ENCODE measurements at places on chromosomes 16 and 17.

DNA sequence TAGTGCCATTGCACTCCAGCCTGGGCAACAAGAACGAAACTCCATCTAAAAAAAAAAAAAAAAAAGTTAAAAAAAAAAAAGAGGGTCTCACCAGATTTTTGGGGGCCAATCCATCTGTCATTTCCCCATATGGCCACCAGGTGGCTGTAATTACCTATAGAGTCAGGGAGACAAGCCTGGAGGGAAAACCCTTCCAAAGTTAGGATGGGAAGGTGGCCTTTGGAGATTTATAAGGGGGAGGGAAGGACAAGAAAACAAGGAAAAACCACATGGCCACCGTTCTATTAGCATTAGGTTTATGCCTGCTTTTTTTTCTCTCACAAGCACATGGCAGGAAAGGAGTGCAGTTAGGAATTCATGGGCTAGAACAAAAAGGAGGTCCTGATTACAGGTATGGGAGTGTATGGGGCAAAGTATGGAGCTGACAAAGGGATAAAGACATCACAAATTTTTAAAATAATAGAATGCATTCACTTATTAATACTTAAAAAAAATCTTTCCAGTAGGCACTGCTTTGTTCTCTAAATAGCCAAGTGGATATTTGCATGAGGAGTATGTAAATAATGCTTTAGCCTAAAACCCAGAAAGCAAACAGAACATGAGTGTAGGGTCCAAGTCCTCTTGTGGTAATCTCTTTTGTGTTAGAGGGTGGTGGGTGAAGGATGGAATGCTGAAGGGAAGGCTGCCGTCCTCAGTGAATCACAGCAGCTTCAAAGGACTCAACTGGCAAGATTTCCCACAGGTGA, 5.1 kb downstream of the CYB5D1 start:
- DNase-seq: peak; percentile 34

DNA sequence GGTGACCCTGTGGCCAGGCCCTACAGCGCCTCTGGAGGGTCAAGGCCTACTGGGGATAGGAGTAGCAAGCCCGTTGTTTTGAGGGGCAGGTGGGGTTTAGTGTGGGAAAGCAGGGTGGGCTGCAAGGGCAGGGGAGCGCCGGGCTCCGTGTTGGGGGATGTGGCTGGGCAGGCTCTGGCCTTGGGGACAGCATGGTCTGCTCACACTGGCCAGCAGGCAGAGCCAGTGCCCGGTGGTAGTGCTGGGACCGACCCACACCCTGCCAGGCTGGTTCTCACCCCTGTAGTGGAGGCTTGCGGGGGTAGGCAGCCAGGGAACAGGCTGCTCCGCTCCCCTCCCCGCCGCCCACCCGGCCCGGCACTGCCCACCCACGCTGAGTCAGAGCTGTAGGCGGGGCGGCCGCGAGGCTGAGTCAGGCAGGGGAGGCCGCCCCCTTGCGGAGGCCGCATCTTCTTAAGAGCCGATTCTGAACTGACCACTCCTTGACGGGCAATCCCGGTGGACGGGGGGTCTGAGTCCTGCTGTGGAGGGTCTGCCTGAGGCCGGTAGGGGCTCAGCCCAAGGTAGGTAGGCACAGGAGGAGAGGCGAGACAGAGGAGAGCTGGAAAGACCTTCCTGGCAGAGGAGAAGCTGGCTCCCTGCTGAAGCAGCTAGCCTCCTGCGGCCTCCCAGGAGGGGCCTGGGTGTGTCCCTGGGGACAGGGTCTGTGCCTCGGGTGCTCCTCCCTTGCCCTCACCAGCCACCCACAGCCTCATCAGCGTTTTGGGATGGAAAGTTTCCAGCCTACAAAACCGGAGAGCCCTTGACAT, 62.4 kb downstream of the BAIAP2 start:
- DNase-seq: peak; percentile 60

- DNase-seq: no peak
Observed at GRCh38 chr17:1035546-1036170, 38.7 kb downstream of the TIMM22 start.

DNA sequence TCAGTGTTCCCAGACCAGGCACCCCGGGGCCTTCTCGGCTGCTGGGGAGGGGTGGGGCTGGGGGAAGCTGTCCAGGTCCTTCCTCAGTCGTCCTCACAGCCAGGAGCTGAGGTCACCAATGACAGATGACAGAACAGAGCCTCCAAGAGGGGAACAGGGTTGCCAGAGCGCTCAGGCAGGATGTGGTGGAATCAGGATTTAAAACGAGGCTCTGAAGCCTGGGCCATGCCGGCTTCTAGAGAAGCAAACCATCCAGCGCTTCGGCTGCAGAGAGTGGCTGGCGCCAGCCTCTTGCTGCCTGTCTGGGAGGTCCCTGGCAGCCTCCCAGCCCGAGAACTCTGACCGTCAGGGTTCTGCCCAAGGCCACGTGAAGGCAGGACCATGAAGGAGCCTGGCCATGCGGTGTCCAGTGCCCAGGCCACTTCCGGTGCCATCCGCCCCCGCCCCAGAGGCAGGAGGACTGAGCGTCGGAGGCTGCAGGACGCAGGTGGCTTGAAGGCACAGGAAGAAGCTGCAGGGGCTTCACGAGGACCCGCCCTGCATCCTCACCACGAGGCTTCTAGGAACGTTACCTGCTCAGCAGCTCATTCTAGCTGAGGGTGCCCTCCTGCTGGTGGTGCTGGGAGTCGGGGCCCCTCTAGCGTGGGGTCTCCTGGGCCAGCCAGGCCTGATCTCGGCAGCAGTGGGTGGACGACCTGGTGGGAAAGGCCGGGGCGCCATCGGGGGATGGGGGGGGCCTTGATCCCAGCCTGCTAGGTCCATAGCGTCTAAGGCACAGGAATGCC, 78.5 kb downstream of the KLHDC4 start:
- DNase-seq: no peak

- no peak for DNase-seq
Observed at GRCh38 chr16:11007714-11008280, 63.4 kb downstream of the CLEC16A start.

- DNase-seq: no peak
Observed at GRCh38 chr16:66057057-66057456, 309.4 kb upstream of the CDH5 start.

DNA sequence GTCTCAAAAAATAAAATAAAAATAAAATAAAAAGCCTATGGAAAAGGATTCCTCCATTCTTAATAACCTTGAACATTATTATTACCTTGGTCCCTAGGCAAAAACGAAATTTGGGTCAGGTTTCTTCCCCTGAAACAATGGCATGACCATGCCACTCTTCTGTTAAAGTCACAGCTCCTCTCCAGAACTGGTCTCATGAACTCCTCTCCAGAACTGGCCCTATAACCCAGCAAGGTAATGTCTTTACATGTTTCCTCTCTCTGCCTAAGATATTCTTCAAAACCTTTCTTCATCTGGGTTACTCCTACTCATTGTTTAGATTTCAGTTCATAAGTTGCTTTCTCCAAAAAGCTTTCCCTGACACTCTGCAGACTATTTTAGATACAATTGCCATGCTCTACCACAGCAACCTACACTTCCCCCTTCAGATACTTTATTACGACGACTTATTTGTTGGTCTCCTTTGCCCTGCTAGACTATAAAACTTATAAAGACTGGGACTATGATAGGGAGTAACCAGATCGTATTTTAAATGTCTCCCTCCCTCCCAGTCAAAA, 13.5 kb downstream of the TRIM37 start:
- no peak for DNase-seq
